ENCODE measurements at places on chromosomes 11 and 22. TPM values are rescaled to one million over a fixed set of nuclear protein-coding genes. Genes with fewer than 3 reads are reported as not detected.

The LMO2 gene
- total RNA-seq = 25.0 TPM

The OR51B4 gene
- not detected for total RNA-seq

The TSSK2 gene
- total RNA-seq = 8.0 TPM

GRCh38 chr11:104390651-104391050 lies 226.7 kb upstream of the PDGFD start:
- no peak overlapping the region for H3K4me3 ChIP-seq
- no peak overlapping the region for H3K27ac ChIP-seq
- H3K4me1 ChIP-seq = no peaks in the 10 kb centered on the region
- no peaks in the 10 kb centered on the region for H3K36me3 ChIP-seq
- DNase-seq = no peak
- no peaks in the 10 kb centered on the region for H3K27me3 ChIP-seq

The C11orf42 gene
- 2.4 TPM for total RNA-seq
